ENCODE measurements at places on chromosomes 1 and 21. TPM values are rescaled to one million over a fixed set of nuclear protein-coding genes. Genes with fewer than 3 reads are reported as not detected.

DNA sequence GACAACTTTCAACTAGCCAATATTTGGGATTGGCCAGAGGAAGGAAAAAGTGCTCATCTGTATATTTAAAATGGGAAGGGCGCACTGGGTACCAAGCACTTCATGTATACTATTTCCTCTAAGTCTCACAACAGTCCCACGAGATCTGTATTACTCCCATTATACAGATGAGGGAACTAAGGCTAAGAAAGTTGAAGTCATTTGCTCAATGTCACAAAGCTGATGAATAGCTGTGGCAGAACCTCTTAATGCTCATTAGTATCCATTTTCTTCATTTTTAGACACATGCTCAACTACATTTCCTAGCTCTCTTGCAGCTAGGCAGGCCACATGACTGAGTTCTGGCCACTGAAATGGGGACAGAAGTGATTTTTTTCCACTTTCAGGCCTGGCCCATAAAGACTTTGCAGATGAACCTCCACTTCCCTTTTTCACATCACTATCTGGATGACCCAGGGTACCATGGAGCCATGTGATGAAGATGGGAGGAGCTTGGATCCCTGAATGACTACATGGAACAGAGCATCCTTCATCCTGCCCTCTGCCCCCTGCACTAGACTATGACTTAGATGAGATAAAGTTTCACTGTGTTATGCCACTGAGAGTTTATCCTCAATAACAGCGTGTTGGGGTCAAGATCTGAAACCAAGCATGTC is 31.8 kb downstream of the ATF3 start:
- no peak for DNase-seq

- DNase-seq: no peak
Measured at GRCh38 chr1:215529111-215529510, 38.0 kb upstream of the KCTD3 start.

SYDE2 gene
- total RNA-seq: 7.6 TPM

PPOX gene
- total RNA-seq: 18.5 TPM

- DNase-seq: no peak
Measured at GRCh38 chr1:248388426-248388825, 12.9 kb downstream of the OR2T6 start.

DNA sequence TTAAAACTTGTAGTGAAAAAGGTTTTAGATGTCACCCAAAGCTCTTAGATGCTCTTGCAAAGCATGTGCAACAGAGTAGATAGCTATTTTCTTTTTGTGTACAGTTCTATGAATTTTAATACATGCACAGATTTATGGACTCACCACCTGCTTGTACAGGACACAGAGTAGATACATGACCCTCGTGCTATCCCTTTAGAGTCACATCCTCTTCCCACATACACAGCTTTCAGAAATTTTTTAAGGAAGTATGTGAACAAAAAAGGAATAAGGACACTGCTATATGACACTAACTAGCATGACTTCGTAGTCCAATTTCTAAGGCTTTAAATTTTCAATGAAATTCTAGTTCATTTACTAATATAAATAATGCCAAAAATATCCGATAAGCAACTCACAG is 60.9 kb downstream of the ABL2 start:
- DNase-seq: no peak

LORICRIN gene
- not detected for total RNA-seq

All from myocyte (in vitro differentiated cells).